ENCODE measurements at places on chromosomes 11 and 22.

DNA sequence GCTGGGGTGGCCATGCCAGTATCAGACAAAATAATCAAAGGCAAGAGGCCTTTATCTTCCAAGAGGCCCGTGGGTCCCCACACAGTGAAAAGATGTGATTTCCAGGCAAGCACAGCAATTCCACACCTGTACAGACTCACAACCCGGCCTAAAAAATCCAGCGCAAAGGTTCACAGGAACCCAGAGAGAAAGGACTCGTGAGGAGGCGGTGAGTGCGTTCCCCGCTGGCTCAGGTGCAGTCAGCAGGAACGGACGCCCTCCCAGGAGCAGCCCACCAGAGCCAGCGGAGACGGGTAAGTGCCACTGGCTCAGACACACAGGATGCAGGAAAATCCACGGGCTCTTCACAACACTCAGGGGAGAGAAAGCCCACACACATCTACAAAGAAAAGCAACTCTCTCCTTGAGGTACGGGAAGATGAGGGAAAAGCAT, 4.4 kb downstream of the TOLLIP start:
- DNase-seq, result no peak

DNA sequence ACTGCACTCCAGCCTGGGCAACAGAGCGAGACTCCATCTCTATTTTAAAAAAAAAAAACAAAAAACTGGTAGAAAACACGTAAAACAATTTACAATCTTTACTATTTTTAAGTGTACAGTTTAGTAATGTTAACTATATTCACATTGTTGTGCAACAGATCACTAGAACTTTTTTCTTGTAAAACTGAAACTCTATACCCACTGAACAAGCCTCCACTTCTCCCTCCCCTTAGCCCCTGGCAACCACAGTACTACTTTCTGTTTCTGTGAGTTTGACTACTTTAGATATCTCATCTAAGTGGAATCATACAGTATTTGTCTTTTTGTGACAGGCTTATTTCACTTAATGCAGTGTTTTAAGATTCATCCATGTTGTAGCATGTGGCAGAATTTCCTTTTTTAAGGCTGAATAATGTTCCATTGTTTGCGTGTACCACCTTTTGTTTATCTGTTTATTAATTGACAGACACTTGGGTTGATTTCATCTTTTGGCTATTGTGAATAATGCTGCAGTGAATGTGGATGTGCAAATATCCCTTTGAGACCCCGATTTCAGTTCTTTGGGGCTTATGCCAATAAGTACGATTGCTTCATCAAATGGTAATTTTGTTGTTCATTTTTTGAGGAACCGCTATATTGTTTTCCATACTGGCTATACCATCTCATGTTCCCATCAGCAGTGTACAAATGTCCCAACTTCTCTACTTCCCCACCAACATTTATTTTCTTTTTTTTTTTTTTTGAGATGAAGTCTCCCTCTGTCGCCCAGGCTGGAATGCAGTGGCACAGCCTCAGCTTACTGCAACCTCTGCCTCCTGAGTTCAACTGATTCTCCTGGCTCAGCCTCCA, 11.0 kb downstream of the DDB2 start:
- DNase-seq, result no peak

GRCh38 chr22:42284643-42285181, 14.3 kb upstream of the TCF20 start:
- no peak for DNase-seq

DNA sequence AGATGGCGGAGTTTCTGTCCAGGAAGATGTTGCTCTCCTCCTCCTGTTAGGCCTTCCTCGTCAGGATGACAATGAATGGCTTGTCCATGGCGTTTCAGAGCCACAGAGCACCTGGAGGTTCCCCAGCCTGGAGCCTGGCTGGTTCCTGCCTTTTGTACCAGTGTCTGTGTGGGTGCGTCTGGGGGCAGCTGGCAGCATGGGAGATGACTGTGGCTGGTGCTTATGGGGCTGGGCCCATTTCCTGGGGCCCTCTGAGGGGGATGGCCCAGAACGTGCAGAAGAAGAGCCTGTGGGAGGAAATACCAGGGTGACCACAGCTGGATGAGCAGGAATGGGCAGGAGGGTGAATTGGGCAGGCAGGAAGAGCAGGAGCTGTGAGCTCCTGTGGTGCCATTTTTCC, 6.7 kb downstream of the SLC37A2 start:
- no peak for DNase-seq

GRCh38 chr11:94379613-94380012, 21.6 kb downstream of the GPR83 start:
- DNase-seq, result no peak

GRCh38 chr22:19648419-19648929, 65.8 kb upstream of the SEPTIN5 start:
- DNase-seq, result peak; percentile 13

- DNase-seq, result no peak
These were observed 41.0 kb downstream of the TPBGL start for GRCh38 chr11:75281469-75282095.

DNA sequence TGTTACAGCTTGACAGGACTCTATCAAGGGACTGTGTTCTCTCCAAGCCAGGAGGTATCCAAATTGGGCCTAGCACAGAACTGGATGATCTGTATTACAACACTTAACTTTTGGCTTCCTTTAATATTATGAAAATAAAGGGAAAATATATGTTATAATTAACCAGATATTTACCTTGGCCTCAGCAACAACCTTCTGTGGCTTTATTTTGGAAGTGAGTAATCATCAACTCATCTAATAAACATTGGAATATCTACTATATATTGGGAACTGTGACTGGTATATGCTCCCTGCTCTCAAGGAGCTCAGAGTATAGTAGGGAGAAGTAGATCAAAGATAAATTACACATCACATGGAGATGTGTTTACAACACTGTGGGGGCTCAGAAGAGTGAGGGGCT, 352.2 kb downstream of the METTL15 start:
- no peak for DNase-seq

GRCh38 chr22:27246558-27246957, 555.0 kb downstream of the MN1 start:
- no peak for DNase-seq

DNA sequence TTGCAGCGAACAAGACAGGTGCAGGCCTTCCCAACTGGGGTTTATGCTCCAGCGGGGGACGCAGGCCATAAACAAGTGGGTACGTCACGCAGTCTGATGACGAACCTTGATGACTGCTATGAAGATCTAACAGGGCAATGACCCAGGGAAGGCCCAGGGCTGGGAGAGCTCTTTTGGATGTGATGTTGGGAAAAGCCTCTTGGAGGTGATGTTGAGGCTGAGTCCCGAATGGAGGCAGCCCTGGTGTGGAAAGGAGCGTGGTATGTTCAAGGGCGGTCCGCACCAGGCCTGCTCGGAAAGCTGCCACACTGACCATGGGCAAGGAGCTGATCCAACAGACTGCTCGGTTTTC, 5.8 kb downstream of the FADS2 start:
- DNase-seq, result no peak

DNA sequence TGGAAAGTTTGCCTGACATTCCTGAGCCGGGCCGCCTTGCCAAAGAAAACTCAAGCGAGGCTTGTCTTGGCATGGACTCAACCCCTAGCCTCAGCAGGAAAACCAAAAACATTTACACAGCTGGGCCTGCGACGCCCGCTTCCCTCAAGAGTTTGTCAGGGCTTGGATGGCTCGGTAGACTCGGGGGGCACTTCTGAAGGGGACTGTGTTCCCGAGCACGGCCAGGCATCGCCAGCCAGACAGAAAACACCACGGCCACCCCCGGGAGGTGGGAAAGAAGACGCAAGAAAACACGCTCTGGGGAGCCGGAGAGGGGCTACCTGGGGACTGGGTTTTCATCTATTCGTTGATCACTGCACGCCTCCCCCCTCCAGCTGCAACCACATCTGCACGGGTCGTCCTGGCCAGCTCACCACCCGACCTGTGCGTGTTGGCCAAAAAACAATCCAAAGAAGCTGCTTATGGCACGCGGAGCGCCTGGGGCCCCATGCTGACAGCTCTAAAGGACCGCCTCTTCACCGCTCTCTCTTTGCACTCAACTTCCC, 380.7 kb downstream of the MN1 start:
- no peak for DNase-seq

DNA sequence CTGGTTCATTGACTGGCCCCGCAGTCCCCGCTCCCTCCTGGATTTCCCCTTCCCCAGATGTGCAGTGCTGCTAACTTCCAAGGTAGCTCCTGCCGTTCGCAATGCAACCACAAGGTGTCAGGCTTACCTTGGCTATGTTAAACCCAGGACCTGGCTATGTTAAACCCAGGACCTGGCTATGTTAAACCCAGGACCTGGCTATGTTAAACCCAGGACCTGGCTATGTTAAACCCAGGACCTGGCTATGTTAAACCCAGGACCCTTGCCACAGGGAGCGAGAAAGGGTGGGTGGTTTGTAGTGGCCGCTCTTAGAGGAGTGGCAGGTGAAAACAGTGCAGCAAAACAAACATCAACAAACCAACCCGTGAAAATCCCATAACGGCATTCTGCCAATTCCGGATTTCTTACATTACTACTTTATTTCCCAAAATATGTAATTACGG, 2.9 kb upstream of the ADAMTS8 start:
- peak; percentile 74 for DNase-seq

DNA sequence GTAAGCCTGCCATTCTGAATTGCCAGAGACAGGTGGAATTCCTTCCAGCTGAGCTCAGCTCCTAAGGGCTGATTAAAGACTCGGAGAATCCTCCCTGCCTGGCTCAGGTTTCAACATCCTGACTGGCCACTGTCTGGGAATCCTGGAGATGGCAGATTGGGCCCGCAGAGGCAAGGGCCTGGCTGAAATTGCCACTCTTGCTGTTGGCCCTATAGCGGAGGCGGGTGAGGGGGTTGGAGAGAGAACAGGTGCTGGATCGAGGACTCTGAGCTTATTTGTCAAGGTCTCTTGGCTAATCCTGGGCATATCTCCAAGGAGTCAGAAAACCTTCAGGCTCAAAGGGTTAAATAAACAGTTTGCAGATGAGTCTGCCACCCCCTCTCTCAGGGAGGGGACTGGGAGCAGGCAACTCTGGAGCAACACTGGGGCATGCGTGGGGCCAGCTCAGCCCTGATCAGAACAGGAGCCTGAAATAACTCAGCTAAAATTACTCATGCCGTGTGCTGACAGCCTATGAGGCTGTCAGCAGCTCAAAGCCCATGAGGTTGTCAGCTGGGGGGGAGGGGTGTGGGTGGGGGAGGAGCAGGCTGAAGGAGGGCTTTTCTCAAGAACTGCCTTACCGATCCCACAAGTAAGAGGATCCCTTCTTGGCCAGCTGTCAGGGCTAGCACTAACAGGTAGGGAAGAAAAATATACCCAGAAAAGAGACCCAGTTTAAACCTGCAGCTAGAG, 14.7 kb upstream of the MFRP start:
- peak; percentile 79 for DNase-seq

- no peak for DNase-seq
These were observed 1098.6 kb upstream of the CCDC90B start for GRCh38 chr11:84384731-84385130.

DNA sequence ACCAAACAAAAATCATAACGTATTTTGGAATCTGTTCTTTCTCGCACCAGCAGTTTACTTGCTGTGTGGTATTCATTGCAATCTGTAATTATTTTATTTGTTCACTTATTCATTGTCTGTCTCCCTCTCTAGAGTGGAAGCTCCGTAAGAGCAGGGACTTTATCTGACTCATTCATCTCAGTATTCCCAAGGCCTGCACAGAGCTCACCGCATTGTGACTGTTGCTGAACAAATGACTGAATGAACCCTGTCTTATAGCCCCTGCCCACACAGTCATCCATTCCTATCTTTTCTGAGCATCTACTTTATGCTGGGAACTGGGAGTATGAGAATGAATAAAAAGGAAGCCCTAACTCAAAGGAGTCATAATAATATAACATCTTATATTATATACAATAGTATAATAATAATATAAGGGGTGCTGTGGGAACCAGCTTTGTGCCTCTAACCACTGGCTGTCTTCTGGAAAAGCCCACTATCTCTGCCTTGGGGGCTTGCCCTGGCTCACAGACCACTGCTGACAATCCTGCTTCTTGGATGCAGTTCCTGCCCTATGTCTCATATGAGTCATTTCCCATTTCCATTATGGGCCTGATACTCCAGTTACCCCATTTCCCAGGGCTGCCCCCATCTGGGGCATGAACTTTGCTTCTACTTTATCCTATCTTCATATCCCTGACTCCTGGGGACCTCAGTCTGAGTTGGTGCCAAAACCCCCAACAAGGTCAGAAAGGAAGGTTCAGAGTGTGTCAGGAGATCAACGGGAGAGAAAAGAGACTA, 11.0 kb downstream of the XRRA1 start:
- DNase-seq, result no peak

- DNase-seq, result no peak
These were observed 12.8 kb upstream of the ST14 start for GRCh38 chr11:130146796-130147195.

DNA sequence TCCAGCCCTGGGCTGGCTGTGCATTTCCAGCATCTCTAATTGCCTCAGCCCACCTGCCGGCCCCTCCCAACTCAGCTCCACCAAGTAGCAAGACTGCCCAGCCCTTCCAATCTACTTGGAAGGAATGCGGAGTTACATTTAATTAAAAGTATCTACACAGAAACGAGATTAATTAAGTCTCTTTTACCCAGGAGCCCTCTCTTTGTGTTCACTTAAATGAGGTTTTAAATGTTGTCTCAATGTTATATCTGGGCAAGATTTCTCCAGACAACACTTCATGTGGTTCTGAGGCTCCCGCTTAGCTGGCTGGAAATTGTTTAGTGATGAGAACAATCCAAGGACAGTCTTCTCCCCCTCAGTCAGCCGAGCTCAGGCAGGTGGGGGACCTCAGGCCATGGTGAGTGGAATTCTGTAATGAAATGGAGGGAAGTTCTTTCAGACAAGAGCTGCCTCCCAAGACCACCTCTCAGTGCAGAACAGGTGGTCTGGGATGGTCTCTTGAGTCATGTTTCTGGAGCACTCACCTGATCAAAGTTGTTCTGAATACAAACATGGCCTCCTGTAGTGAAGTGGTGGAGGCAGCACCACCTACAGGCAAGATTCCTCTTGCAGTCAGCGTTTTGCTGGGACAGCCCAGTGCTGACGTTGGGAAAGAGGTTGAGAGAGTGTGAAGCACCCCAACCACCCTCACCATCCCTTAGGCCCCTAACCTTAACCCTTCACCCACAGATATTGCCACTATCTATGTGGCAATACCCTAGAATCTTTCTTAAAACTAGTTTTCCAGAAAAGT, 371.6 kb downstream of the CADM1 start:
- DNase-seq, result no peak

DNA sequence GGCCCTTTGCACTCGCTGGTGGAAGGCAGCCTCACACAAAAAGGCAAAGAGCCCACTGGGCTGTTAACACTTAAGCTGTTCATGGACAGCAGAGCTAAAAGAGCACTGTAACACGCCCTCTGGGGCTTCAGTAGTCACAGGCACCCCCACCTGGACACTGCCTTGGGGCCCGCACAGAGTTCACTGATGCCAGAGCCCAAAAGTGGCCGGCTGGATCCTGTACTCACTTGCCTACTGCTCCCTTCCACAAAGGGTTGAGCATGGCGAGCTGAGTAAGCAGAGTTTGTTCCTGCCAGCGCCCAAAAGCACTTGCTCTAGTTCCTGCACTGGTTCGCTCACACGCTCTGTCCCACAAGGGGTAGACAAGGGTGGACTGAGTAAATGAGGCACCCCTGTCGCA, 78.8 kb downstream of the RELT start:
- no peak for DNase-seq

GRCh38 chr22:48453171-48453570, 1374.5 kb downstream of the BRD1 start:
- DNase-seq, result no peak

- no peak for DNase-seq
These were observed 89.8 kb upstream of the ZC3H12C start for GRCh38 chr11:110003426-110003825.

GRCh38 chr22:20799449-20799848, 25.5 kb downstream of the SERPIND1 start:
- no peak for DNase-seq

- DNase-seq, result no peak
These were observed 806 bp downstream of the COA4 start for GRCh38 chr11:73875840-73876239.

Data from HCT116 (cell line).